ENCODE measurements at places on chromosomes 1 and 21. TPM values are rescaled to one million over a fixed set of nuclear protein-coding genes. Genes with fewer than 3 reads are reported as not detected.

GRCh38 chr1:78078358-78078757 is 32.6 kb downstream of the GIPC2 start:
- no peak overlapping the region for H3K27ac ChIP-seq
- DNase-seq: no peak
- H3K4me3 ChIP-seq: no peak overlapping the region

- H3K4me1 ChIP-seq: peaks cover 5% of the 10 kb centered on the region
- peaks cover 29% of the 10 kb centered on the region for H3K27me3 ChIP-seq
- no peak for DNase-seq
- no peaks in the 10 kb centered on the region for H3K36me3 ChIP-seq
- no peak overlapping the region for H3K4me3 ChIP-seq
Observed at GRCh38 chr1:202234331-202235002, 40.9 kb downstream of the LGR6 start.

DNA sequence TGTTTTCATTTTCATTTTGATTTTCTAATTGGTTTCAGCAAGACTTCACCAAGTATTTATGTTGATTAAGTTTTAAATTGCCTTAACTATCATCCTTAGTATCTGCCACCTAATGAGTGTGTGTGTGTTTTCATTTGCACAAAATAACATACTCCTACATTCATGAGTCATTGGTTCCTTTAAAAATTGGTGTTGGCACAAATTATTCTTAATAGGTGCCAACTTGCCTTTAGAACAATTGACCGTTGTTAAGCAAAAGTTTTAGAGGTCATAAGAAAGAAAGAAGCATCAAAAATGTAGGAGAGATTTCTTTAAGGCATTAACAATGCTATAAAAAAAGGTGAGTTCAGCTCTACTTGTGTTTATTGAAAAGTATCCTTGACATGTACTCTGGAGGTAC is 77.5 kb downstream of the FNBP1L start:
- H3K36me3 ChIP-seq: no peaks in the 10 kb centered on the region
- H3K27me3 ChIP-seq: peaks cover 15% of the 10 kb centered on the region
- no peak overlapping the region for H3K27ac ChIP-seq
- no peaks in the 10 kb centered on the region for H3K4me1 ChIP-seq
- H3K4me3 ChIP-seq: no peak overlapping the region

GRCh38 chr1:9766759-9767442 is 56.9 kb downstream of the CLSTN1 start:
- H3K27ac ChIP-seq: no peak overlapping the region
- DNase-seq: no peak
- no peaks in the 10 kb centered on the region for H3K27me3 ChIP-seq
- H3K4me3 ChIP-seq: no peak overlapping the region
- H3K4me1 ChIP-seq: peaks cover 7% of the 10 kb centered on the region

TGFB2 gene
- total RNA-seq: not detected

- no peak overlapping the region for H3K27ac ChIP-seq
- no peak for DNase-seq
Observed at GRCh38 chr21:42695697-42696380, 42.4 kb downstream of the PDE9A start.

GRCh38 chr1:68745011-68745410 is 248.1 kb upstream of the DEPDC1 start:
- no peaks in the 10 kb centered on the region for H3K4me1 ChIP-seq
- H3K27me3 ChIP-seq: no peaks in the 10 kb centered on the region
- no peaks in the 10 kb centered on the region for H3K36me3 ChIP-seq
- H3K27ac ChIP-seq: no peak overlapping the region
- H3K4me3 ChIP-seq: no peak overlapping the region

- no peaks in the 10 kb centered on the region for H3K4me1 ChIP-seq
- no peak overlapping the region for H3K4me3 ChIP-seq
- H3K27ac ChIP-seq: no peak overlapping the region
- no peaks in the 10 kb centered on the region for H3K27me3 ChIP-seq
- no peaks in the 10 kb centered on the region for H3K36me3 ChIP-seq
Observed at GRCh38 chr1:1455366-1455884, 5.9 kb downstream of the ATAD3C start.

GRCh38 chr1:101452825-101453224 is 216.0 kb downstream of the S1PR1 start:
- no peak overlapping the region for H3K27ac ChIP-seq
- H3K4me1 ChIP-seq: peaks cover 29% of the 10 kb centered on the region
- DNase-seq: no peak
- no peaks in the 10 kb centered on the region for H3K36me3 ChIP-seq
- no peak overlapping the region for H3K4me3 ChIP-seq

DNA sequence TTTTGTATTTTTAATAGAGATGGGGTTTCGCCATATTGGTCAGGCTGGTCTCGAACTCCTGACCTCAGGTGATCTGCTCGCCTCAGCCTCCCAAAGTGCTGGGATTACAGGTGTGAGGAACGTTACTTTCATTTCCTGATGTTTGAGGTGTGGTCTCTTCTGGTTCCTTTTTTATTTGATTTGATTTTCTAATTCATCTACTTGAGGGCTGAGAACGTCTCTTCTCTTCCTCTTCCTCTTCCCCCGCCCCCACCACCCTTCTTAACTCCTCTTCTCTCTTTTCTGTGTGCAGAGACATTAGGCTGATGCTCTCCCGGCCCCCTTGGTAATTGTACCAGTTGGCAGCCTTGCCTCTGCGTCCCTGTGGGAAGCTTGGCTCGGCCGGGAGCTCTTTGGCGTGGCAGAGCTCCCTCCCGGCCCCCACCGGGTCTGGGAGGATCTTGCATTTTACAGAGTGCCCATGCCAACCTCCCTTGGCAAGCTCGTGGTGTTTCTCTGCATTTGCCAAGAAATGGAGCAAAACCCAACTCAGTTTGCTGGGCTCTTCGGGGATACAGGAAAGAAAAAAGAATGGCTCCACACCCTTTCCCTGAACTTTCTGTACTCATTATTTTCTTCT is 19.9 kb downstream of the CRYAA start:
- H3K27ac ChIP-seq: no peak overlapping the region
- no peaks in the 10 kb centered on the region for H3K36me3 ChIP-seq
- no peak for DNase-seq
- H3K4me1 ChIP-seq: peaks cover 4% of the 10 kb centered on the region
- peaks cover 4% of the 10 kb centered on the region for H3K27me3 ChIP-seq
- H3K4me3 ChIP-seq: no peak overlapping the region

GRCh38 chr1:93087532-93087931 is 8.4 kb downstream of the MTF2 start:
- DNase-seq: no peak
- peaks cover 17% of the 10 kb centered on the region for H3K4me1 ChIP-seq
- no peaks in the 10 kb centered on the region for H3K27me3 ChIP-seq
- H3K27ac ChIP-seq: no peak overlapping the region

SLC1A7 gene
- total RNA-seq: not detected

DNA sequence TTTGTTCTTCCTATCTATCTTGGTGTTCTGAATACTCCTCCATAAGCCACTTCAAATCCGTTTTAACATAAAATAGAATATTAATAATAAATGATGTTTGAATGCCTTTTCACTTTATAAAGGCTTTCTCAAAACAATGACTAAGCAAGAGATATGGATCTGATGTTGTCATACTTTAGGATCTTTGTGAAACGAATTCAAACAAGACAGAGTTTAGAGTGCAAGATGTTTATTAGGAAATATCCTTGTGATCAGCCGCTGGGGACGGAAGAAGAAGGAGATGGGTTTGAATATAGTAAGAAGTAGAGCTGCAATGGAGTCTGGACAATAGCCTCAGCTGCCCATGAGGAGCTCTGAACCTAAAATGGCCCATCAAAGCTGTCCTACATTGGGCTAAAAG is 351.8 kb downstream of the NEGR1 start:
- no peaks in the 10 kb centered on the region for H3K4me1 ChIP-seq
- no peak for DNase-seq
- no peaks in the 10 kb centered on the region for H3K36me3 ChIP-seq

GRCh38 chr1:159352436-159352835 is 50.3 kb downstream of the FCER1A start:
- no peak overlapping the region for H3K27ac ChIP-seq
- DNase-seq: no peak
- no peaks in the 10 kb centered on the region for H3K36me3 ChIP-seq
- no peak overlapping the region for H3K4me3 ChIP-seq

DNA sequence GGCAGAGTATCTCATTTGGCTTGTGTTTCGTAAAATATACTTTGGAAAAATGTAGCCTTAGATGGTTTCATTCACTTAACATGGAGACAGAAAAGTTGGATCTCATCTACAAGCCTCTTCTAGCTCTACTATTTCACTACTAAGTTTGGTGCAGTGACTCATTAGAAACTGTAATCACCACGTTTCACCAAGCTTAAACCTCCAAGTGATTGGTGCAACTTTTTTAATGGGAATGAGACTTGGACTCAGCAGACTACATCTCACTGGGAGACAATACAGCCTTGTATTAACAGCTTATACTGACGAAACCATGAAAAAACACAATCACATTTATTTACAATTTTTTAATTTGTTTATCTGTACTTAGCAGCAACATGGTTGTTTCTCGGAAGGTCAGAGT is 29.9 kb upstream of the NRIP1 start:
- H3K36me3 ChIP-seq: no peaks in the 10 kb centered on the region
- no peak overlapping the region for H3K27ac ChIP-seq
- no peaks in the 10 kb centered on the region for H3K27me3 ChIP-seq
- no peak for DNase-seq
- no peaks in the 10 kb centered on the region for H3K4me1 ChIP-seq
- no peak overlapping the region for H3K4me3 ChIP-seq

- DNase-seq: no peak
- H3K36me3 ChIP-seq: no peaks in the 10 kb centered on the region
- no peak overlapping the region for H3K4me3 ChIP-seq
- H3K27me3 ChIP-seq: peaks cover 3% of the 10 kb centered on the region
- H3K4me1 ChIP-seq: no peaks in the 10 kb centered on the region
Observed at GRCh38 chr1:27071049-27071416, 58.4 kb upstream of the TENT5B start.

GRCh38 chr1:106793651-106794050 is 262.8 kb upstream of the PRMT6 start:
- no peak for DNase-seq
- no peaks in the 10 kb centered on the region for H3K27me3 ChIP-seq
- no peaks in the 10 kb centered on the region for H3K36me3 ChIP-seq
- no peak overlapping the region for H3K4me3 ChIP-seq

- peaks cover 7% of the 10 kb centered on the region for H3K4me1 ChIP-seq
- no peak overlapping the region for H3K27ac ChIP-seq
- peaks cover 41% of the 10 kb centered on the region for H3K36me3 ChIP-seq
Observed at GRCh38 chr1:206649261-206649921, 14.1 kb downstream of the DYRK3 start.
